ENCODE measurements at places on chromosomes 13 and 19.

- DNase-seq = no peak
Observed at GRCh38 chr19:56098731-56099568, 22.1 kb downstream of the ZNF787 start.

DNA sequence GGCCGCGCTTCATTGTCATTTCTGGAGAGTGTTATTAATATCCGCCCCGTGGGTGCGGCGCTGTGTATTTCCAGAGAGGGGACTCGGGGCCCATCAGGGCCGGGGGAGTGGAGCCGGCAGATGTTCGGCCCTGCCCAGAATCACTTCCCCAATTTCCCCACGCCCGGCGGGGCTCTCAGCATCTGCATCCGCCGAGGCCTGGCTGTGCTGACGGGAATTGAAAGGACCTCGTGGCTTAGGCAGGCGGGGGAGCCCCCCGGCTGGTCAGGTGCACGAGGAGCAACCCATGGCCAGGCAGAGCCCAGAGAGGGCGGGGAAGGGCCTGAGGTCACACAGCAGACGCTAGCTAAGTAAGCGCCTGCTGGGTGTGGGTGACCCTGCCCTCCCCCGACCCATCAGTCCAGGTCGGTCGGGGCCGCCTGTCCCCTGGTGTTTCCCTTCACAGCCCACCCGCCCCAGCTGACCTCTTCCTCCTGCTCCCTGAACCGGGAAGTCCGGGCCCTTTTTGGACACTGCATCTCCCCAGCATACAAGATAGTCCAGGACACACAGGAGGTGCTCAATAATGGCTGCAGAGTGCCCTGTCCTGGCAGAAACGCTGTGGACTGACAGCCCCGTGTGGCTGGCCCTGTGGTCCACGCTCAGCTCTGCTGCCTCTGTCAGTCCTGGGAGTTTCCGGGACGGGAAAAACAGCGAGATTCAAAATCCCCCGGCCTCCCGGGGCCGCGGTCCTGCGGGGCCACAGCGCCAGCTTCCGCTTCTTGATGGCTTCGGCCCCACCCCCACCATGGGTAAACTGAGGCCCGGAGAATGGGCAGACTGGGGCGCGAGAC lies 22.1 kb downstream of the ARID3A start:
- no peak for DNase-seq

DNA sequence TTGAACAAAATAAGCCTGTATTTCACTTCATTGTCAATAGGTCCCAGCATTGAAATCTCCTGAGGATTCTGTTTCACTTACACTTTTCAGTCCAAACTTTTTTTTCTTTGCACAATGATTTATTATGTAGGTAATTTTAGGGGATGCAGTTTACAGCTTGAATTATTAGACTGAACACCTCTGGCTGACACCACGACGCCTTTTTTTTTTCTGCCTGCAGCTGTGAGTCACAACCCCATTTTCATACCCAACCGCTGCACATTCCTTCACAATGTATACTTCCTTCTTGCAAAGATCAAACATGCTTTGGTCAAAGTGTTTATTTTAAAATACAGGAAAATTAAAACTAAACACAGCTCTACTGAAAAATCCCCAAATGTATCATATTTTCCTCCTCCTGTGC lies 11.4 kb downstream of the ZIC2 start:
- peak; percentile 55 for DNase-seq

DNA sequence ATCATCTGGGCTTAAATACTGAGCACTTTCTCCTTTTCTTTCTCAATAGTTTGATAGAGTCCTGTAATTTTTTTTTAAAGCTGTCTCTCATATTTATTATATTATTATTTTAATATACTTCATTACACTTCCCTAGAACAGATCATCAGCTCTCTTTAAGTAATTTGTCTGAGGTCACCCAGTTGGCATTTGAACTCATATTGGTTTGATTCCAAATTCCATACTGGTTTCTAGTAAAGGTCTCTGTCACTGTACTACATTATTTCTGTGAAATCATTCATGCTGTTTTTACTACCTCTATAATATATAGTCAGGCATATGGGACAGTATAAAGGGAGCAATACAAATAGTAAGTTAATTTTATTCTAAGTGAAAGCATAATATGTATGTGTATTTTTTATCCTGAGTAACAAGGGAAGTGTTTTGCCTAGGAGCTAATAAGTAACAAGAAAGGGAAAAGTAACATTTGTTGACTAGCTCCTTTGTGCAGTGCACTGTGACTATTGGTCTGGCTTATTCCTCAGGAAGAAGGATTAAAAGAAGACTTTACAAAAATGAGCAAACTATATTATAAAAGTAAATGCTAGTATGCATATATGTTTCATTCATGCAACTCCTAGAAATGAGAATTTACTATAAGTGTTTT lies 14.3 kb downstream of the LPAR6 start:
- no peak for DNase-seq

GRCh38 chr13:89968470-89968869 lies 1379.0 kb upstream of the MIR17HG start:
- DNase-seq = no peak

GRCh38 chr19:53646144-53646543 lies 14.3 kb downstream of the DPRX start:
- DNase-seq = no peak

GRCh38 chr13:45055198-45055901 lies 65.0 kb upstream of the GTF2F2 start:
- no peak for DNase-seq

DNA sequence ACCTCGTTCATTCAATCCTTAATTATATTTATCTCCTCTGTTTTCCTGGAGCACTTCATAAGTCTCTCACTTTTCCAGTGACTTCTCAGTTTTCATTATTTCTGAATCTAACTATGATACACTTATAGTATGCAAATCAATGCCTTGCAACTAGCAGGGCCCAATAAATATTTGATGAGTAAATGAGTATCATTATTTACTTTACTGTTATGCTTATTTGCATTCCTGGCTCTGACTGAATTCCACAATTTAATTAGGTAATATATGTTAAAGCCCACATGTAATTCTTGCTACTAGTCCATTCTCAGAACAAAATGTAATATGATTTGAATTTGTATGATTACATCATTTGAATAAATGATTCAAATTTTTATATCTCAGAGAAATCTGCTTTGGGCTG lies 1595.1 kb upstream of the MIR17HG start:
- DNase-seq = no peak

All from NCI-H146 (cell line).